Naive thymus-derived CD8-positive, alpha-beta T cell (primary cell): ENCODE measurements at places on chromosomes 2 and 18. TPM values are rescaled to one million over a fixed set of nuclear protein-coding genes. Genes with fewer than 3 reads are reported as not detected.

DNA sequence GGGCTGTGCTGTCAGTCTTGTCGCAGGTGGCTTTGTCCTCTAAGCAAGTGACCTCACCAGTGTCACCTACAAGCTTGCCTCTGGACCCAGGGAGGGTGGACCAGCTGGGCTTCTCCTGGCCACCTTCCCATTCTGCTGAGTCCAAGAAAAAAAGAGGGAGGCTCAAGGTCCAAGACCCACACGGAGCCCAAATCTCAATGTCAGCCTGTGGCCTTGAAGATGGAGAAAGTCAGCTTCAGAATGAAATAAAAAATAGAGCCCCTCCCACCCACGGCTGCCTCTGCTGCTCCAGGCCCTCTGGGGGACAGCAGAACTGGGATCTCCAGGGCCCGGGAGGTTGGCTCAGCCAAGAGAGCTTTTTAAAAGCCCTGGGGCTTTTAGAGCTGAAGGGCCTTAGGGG, 145.9 kb downstream of the TNS1 start:
- no peak overlapping the region for H3K27ac ChIP-seq
- H3K27me3 ChIP-seq: no peaks in the 10 kb centered on the region
- H3K4me3 ChIP-seq: no peak overlapping the region
- no peaks in the 10 kb centered on the region for H3K4me1 ChIP-seq

- no peak overlapping the region for H3K4me3 ChIP-seq
- H3K27ac ChIP-seq: no peak overlapping the region
- H3K27me3 ChIP-seq: no peaks in the 10 kb centered on the region
- no peak for DNase-seq
- H3K36me3 ChIP-seq: no peaks in the 10 kb centered on the region
- no peaks in the 10 kb centered on the region for H3K4me1 ChIP-seq
Observed at GRCh38 chr2:85449214-85449588, 30.7 kb downstream of the SH2D6 start.

RPIA gene
- total RNA-seq: 31.6 TPM

GRCh38 chr2:107322416-107322815, 436.4 kb upstream of the ST6GAL2 start:
- DNase-seq: no peak
- H3K4me3 ChIP-seq: no peak overlapping the region
- H3K27me3 ChIP-seq: no peaks in the 10 kb centered on the region

DNA sequence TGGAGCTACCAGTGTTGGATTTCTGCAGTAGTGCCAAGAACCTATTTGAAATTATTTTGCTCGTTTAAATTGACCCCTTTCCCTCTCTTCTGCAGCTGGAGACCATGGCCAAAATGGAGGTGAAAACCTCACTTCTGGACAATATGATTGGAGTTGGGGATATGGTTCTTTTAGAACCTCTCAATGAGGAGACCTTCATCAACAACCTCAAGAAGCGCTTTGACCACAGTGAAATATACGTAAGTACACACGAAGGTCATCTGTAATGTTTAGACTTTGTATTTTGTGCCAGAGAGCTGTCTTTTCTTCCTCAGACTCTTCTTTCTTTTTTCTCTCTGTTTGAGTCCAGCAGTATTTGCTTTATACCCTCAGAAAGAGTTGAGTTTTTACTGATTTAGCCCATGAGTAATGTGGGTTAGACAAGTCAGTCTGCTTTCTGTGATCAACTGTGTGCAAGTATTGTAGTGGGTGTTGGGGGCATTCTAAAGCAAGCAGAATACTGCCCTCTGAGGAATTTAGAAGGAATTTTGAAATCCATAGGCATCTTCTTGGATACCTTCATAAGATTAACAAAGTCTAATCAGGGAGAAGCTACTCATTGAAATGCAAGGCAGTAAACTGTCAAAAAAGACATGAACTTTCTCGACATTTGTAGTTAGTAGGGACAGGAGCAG, 31.7 kb downstream of the MYO1B start:
- no peak overlapping the region for H3K4me3 ChIP-seq
- no peaks in the 10 kb centered on the region for H3K36me3 ChIP-seq
- no peak overlapping the region for H3K27ac ChIP-seq
- H3K4me1 ChIP-seq: no peaks in the 10 kb centered on the region
- peaks cover 2% of the 10 kb centered on the region for H3K27me3 ChIP-seq

DNA sequence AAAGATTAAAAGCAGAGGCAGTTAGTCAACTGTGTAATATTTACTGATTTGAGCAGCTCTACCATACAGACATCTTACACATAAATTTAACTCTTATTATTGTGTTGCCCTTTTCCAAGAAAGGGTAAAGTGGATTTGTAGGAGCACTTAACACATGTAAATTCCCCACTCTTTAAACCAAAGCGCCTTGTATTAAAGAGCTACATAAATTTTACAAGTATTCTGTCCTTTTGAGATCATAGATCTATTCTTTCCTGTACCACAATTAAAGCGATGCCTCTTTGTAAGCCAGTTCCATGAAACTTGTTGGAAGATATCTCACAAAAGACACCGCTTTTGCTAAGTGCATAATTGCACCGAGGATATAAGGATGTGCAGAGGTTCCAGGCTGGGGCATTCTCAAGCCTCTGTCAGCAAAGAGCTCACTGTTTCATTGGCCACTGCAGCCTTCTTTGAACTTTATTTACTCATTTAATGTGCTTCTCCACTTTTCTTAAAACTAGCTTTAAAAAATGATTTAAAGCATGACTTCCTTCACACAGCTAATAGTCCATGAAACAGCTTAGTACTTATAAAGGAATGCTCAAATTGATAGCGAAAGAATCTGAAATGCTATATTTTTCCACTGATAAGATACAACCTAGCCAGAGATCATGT, 520.0 kb upstream of the TCF4 start:
- H3K36me3 ChIP-seq: no peaks in the 10 kb centered on the region
- no peak overlapping the region for H3K4me3 ChIP-seq
- no peak for DNase-seq

- H3K27me3 ChIP-seq: peaks cover 3% of the 10 kb centered on the region
- no peak overlapping the region for H3K4me3 ChIP-seq
- H3K36me3 ChIP-seq: no peaks in the 10 kb centered on the region
- H3K27ac ChIP-seq: no peak overlapping the region
- peaks cover 2% of the 10 kb centered on the region for H3K4me1 ChIP-seq
- DNase-seq: no peak
Observed at GRCh38 chr2:108297436-108298141, 8.9 kb downstream of the SULT1C2 start.

DNA sequence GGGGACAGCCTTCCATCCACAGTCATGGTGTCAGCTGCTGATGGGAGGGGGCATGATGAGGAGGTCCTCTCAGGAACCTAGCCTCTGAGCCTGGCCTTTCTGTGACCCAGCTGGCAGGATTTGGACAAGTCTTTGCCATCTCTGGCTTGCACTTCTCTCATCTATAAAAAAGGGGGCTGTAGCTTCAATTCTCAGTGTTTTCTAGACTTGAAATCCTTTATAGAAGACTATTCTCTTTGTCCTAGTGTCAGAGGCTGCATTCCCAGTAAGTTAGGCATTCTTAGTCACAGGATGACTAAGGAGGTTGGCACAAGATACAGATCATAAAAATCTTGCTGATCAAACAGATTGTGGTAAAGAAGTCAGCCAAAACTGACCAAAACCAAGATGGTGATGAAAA, 958.5 kb downstream of the CNTNAP5 start:
- no peak overlapping the region for H3K27ac ChIP-seq
- H3K36me3 ChIP-seq: no peaks in the 10 kb centered on the region
- no peak for DNase-seq

- DNase-seq: no peak
- no peak overlapping the region for H3K4me3 ChIP-seq
- no peaks in the 10 kb centered on the region for H3K36me3 ChIP-seq
- peaks cover 34% of the 10 kb centered on the region for H3K4me1 ChIP-seq
- no peaks in the 10 kb centered on the region for H3K27me3 ChIP-seq
Observed at GRCh38 chr2:95021023-95021416, 4.5 kb upstream of the MAL start.

- no peak overlapping the region for H3K4me3 ChIP-seq
- DNase-seq: no peak
- H3K4me1 ChIP-seq: no peaks in the 10 kb centered on the region
- H3K27ac ChIP-seq: no peak overlapping the region
- H3K27me3 ChIP-seq: peaks cover 51% of the 10 kb centered on the region
Observed at GRCh38 chr2:172116107-172116506, 13.4 kb upstream of the DLX2 start.

DNA sequence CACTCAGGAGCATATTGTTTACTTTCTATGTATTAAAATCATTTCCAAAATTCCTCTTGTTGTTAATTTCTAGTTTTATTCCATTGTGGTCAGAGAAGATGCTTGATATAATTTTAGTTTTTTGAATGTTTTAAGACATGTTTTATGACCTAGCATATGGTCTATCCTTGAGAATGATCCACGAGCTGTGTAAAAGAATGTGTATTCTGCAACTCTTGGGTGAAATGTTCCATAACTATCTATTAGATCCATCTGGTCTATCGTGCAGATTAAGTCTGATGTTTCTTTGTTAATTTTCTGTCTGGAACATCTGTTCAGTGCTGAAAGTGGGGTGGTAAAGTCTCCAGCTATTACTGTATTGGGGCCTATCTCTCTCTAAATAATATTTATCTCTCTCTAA, 83.3 kb upstream of the EPAS1 start:
- H3K27ac ChIP-seq: no peak overlapping the region
- peaks cover 11% of the 10 kb centered on the region for H3K27me3 ChIP-seq
- H3K4me3 ChIP-seq: no peak overlapping the region
- peaks cover 2% of the 10 kb centered on the region for H3K36me3 ChIP-seq

ERMN gene
- 5.3 TPM for total RNA-seq

- no peaks in the 10 kb centered on the region for H3K4me1 ChIP-seq
- H3K4me3 ChIP-seq: no peak overlapping the region
- H3K27ac ChIP-seq: no peak overlapping the region
- DNase-seq: no peak
- H3K36me3 ChIP-seq: no peaks in the 10 kb centered on the region
- peaks cover 8% of the 10 kb centered on the region for H3K27me3 ChIP-seq
Observed at GRCh38 chr2:72023678-72024390, 123.8 kb downstream of the CYP26B1 start.

COL3A1 gene
- not detected for total RNA-seq

GRCh38 chr2:226701052-226701451, 98.6 kb downstream of the IRS1 start:
- no peaks in the 10 kb centered on the region for H3K36me3 ChIP-seq
- H3K27ac ChIP-seq: peak overlapping the region; percentile 26
- DNase-seq: no peak
- peaks cover 2% of the 10 kb centered on the region for H3K27me3 ChIP-seq
- no peak overlapping the region for H3K4me3 ChIP-seq
- no peaks in the 10 kb centered on the region for H3K4me1 ChIP-seq

AQP12A gene
- not detected for total RNA-seq

DNA sequence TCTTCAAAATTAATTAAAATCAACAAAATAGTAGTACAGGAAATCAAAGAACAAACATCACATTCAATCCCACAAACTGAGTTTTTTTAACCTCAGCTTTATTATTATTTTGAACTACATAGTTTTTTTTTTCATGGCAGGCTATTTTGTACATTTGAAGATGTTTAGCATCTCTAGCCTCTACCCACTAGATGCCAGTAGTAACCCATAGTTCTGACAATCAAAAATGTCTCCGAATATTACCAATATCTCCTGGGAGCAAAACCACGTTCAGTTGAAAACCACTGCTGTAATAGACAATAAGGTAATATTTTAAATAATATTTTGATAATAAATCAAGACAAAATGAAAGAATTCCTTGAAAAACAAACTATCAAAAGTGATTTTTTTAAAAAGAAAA, 702.6 kb upstream of the LRRTM1 start:
- H3K4me3 ChIP-seq: no peak overlapping the region
- no peak for DNase-seq
- H3K36me3 ChIP-seq: no peaks in the 10 kb centered on the region

DNA sequence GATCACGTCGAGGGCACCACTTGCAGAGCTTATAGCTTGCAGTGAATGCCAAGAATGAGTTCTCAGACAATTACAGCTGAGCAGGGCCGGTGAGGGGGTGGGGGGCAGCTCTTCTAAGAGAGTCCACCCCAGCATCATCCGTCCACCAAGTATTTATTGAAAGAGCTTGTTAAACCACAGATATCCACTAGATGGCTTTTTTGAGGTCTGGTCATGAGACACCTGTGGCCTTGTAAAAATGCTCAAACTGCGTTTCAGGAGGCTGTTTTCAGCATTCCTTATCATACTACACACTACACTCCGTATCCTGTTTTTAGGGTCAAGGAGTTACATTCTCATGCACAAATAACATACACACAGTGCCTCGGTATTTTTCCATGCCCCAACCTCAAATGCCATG, 51.5 kb downstream of the DNAJC10 start:
- H3K36me3 ChIP-seq: peaks cover 92% of the 10 kb centered on the region
- H3K27ac ChIP-seq: no peak overlapping the region
- H3K4me3 ChIP-seq: no peak overlapping the region
- DNase-seq: no peak

LAMA1 gene
- not detected for total RNA-seq

GRCh38 chr2:102004581-102004980, 12.8 kb downstream of the IL1R2 start:
- H3K4me1 ChIP-seq: peaks cover 3% of the 10 kb centered on the region
- H3K27me3 ChIP-seq: no peaks in the 10 kb centered on the region
- H3K27ac ChIP-seq: no peak overlapping the region
- no peaks in the 10 kb centered on the region for H3K36me3 ChIP-seq
- H3K4me3 ChIP-seq: no peak overlapping the region
- no peak for DNase-seq

IL18R1 gene
- total RNA-seq: 0.39 TPM

DNA sequence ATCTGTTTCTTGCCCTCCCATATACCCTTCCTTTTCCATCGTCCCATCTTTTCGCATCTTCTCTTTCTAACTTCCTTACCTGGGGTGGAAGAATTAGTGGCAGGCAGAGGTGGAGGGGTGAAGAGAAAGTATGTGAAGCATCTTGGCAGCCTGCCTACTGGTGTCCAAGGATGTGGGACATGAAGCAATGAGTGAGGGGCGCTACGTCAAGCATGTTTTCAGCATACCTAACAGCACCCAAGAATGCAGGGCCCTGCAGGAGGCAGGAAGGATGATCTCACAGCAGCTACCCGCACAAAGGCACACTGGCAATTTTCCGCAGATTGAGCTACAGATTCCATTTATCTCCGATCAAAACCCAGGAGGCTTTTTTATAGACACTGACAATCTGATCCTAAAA, 42.2 kb downstream of the METTL4 start:
- DNase-seq: no peak
- peaks cover 14% of the 10 kb centered on the region for H3K36me3 ChIP-seq
- no peak overlapping the region for H3K27ac ChIP-seq
- H3K4me3 ChIP-seq: no peak overlapping the region
- no peaks in the 10 kb centered on the region for H3K4me1 ChIP-seq

NFU1 gene
- 32.7 TPM for total RNA-seq

IL1RL2 gene
- not detected for total RNA-seq

DNA sequence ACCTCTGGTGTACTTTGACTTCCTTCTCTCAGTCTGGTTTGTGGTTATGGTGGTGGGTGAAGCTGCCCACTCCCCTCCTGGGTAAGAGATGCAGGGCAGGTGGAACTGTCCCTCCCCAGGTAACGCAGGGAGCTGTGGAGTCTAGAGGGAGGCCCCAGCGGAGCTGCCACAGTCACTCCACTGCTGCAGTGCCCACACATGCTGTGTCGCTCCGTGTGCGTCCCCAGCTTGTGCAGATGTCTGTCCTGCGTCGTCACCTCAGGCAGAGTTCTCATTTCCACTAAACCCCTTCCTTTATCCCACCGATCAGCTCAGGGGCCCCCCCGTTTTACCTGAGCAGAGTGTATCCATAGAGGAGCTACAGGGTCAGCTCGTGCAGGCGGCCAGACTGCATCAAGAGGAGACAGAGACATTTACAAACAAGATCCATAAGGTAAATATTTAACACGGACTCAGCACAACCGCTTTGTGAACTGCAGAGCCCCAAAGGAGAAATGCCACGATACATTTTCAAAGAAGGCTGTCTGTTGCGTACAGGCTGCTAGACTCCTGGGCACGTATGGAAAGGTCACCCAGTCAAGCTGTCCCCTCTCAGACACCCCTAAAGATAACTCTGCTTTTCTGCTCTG, 87.4 kb downstream of the MTCL1 start:
- no peak overlapping the region for H3K4me3 ChIP-seq
- H3K36me3 ChIP-seq: no peaks in the 10 kb centered on the region
- no peaks in the 10 kb centered on the region for H3K27me3 ChIP-seq
